ENCODE measurements at places on chromosomes 3 and 15.
A peak's percentile ranks its signal among the peaks of the same experiment; 100 is the strongest.

DNA sequence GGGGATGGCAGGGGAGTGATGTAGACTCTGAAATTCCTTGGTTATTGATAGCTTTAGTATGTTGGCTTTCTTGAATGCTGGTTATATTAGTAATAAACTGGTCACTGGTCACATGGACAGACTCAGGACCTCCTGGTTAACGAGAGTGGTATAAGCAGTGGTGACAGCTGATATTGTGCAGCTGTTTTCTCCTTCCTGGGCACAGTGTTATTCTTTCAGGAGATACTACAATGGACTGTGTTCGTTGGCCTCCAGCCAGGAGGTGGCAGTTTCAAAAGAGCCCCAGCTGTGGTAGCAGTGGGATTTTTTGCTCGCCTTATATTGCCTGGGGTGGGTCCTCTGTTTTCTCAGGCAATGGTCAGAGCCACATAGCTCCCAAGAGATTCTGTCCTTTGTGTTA lies 181.6 kb upstream of the RBMS3 start:
- no peak for DNase-seq

DNA sequence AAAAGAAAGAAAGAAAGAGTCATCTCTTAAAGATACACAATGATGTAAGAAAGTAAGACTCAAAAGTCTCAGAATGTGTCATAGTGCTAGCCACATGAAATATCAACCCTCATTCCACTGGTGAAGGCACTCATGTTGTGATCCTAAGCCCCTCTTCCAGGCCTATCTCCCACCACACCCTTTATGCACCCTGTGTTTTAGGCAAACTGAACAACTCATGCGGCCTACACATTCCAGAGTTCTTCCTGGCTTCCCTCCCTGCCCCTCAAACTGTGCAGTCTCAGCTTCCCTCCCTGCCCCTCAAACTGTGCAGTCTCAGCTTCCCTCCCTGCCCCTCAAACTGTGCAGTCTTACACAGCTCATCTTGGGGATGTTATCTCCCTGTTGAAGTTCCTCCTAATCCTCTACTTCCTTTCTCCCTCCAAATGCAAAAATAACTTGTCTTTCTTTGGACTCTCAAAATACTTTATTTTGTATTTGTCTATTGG lies 69.0 kb upstream of the FNDC3B start:
- no peak for DNase-seq

- DNase-seq, result no peak
Measured at GRCh38 chr15:83208367-83208661, 691 bp upstream of the HDGFL3 start.

GRCh38 chr15:47964229-47964628 lies 156.6 kb upstream of the SLC24A5 start:
- no peak for DNase-seq

DNA sequence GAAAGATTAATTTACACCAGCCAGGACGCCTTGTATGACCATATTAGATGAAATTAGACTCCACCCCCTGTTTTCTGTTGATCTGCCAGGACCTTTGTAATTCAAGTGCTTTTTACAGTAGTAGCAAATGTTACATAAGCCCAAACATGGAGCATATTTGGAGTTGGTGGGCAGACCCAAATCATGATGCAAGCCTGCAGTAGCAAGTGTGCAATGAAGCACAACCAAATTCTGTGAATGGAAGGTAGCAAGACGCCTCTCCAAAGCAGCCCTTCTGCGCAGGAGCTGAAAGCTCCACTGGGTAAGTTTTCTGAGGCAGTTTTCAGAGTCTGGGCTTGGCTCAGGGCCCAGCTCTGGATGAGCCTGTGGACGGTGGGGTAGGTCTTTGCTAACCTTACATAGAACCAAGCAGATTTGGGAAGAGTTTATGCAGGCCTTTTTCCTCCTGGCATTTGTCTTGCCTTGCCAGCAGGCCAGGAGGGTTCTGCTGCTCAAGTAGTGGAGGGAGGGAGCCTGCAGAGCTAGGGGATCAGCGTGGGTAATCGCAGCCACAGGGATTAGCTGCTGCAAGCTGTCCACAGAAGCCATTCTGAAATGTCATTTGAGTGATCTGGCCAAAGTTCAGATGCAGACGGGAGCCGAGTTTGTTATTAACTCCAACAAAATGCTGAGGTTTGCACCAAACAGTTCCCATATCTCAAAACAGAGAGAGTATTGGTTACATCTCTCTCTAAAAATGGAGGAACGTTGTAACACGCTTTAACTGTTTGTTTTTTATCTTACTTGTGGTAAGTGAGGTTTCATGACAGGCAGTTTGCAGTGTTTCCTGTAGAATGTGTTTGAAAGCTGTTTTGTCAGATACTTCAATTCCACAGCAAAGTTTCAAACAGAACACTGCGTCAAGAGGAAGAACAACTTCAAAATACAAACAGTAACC lies 55.4 kb downstream of the PSMD6 start:
- DNase-seq, result peak; percentile 22

DNA sequence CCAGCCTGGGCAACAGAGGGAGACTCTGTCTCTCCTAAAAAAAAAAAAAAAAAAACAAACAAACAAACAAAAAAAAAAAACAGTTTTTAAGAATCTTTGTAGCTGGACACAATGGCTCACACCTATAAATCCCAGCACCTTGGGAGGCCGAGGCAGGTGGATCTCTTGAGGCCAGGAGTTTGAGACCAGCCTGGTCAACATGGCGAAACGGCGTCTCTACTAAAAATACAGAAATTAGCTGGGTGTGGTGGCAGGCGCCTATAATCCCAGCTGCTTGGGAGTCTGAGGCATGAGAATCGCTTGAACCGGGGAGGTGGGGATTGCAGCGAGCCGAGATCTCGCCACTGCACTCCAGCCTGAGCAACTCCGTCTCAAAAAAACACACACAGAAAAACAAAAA lies 53.1 kb downstream of the KLHL25 start:
- no peak for DNase-seq

- peak; percentile 78 for DNase-seq
Measured at GRCh38 chr15:73897441-73898261, 24.3 kb downstream of the TBC1D21 start.

GRCh38 chr15:60005352-60006202 lies 1.5 kb downstream of the FOXB1 start:
- peak; percentile 26 for DNase-seq

DNA sequence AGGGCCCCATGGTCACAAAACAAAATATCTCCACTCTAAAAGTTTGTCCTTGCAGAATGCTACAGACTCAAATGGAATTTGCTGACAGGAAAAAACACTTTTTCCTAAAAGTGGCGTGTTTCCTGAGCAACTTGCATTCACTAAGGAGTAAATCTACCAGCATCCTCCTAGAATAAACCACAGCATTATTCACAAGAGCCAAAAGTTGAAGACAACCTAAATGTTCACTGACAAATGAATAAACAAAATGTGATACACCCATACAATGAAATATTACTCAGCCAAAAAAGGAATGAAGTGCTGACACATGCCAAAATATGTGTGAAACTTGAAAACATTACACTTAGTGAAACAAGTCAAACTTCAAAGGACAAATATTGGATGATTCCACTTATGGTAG lies 28.9 kb downstream of the ITGB5 start:
- no peak for DNase-seq

- DNase-seq, result no peak
Measured at GRCh38 chr15:96583671-96584070, 253.2 kb downstream of the NR2F2 start.

DNA sequence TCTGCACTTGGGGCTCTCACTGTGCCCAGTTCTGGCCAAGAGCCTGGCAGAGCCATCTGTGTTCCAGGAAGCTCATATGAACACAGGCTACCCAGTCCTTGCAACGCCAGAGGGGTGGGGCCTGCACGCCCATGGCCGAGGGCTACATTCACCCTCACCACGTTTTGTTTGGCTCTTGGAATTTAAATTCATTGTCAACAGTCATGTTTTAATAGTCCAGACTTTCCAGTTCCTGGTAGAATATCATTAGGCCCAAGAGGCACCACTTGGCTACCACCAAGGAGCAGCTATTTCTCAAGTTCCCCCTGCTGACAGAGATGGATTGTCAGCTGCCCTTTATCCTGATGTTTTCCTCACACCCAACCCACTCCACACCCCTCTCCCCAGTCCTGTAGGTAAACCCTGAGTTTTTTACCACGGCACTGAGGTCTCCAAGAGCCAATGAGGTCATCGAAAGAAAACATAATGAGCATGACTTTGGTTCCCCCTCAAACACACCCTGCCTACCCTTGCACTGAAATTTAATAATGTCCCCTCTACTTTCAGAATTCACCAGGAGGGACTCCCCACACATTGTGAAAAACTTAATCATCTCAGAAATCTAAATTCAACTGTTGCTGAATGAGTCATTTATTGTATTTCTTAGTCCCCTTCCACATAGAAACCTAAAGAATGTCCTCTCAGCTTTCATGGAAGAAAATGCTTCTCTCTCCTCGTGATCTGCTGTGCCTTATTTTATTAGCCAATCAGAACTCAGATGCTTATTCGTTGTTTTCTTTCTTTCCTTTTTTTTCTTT lies 125.1 kb downstream of the SHQ1 start:
- peak; percentile 45 for DNase-seq

GRCh38 chr15:41866263-41866703 lies 27.6 kb downstream of the SPTBN5 start:
- no peak for DNase-seq

GRCh38 chr3:33717866-33718594 lies at the start of gene CLASP2:
Gene CLASP2 (minus strand): TSS chr3:33718254. CDS start chr3:33718002, 252 bp downstream.
- peak; percentile 91 for DNase-seq

DNA sequence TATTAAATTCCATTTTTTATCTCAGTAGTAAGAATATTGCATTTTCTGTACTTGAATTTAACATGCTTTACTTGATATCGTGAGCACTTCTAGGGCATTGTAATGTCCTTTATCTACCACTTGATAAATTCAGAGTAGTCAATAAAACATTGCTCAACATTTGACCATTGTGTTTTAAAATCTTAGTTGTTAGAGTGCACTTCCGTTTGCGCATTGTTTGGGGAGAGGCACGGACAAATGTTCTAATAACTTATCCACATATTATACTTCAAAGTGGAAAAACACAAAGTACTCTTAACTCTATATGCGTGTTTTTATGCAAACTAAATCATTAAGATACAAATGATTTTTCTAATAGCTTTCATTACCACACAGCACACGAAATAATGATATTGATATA lies 419 bp downstream of the FAM227B start:
- no peak for DNase-seq

DNA sequence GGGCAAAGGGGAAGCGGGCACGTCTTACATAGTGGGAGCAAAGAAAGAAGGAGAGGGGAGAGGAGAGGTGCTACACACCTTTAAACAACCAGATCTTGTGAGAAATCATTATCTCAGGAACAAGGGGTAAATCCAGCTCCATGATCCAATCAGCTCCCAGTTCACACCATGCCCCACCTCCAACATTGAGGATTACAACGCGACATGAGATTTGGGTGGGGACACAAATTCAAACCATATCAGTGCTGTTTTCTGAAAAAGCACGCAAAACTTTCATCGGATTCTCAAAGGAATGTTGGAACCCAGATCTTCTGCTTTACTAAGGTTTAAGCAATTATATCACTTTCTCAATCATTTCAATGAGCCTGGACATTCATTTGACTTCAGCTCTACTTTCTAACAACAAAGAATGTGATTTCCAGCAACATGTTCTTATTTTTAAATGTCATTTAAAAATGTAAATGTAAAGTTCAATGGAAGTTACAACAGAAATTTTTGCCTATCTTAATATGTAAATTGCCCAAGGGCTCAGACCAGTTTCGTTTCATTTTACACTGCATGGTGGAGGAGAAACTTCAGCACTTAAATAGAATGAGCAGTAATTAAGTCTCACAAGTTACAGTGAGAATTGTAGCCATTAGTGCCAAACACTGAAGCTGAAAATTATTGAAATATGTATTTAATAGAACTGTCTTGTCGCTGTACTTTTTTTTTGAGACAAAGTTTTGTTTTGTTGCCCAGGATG lies 8.4 kb upstream of the CCDC54 start:
- DNase-seq, result no peak

DNA sequence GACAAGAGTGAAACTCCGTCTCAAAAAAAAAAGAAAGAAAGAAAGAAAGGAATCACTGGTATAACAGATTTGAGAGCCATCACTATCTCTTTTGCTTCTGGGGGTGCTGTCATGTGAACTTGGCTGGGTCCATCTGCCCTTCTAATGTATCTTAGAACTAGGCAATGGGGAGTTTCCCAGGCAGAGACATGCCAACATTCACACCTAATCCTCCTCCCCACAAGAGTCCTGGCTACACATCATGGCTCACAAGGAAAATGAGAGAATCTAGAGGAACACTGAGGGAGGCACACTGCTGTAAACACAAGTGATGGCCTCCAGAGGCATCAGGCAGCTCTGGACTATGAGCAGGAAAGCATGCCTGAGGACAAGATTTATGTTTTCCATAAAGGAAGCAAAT lies 67.8 kb upstream of the PPP2R3A start:
- DNase-seq, result no peak

GRCh38 chr3:105523501-105523900 lies 156.8 kb downstream of the ALCAM start:
- no peak for DNase-seq

GRCh38 chr3:116852803-116853202 lies 143.2 kb downstream of the TUSC7 start:
- no peak for DNase-seq

GRCh38 chr15:52751522-52751921 lies 38.6 kb downstream of the ONECUT1 start:
- no peak for DNase-seq

GRCh38 chr15:28058082-28058481 lies 41.0 kb downstream of the OCA2 start:
- no peak for DNase-seq

GRCh38 chr3:42500091-42500490 lies 2.4 kb upstream of the VIPR1 start:
- DNase-seq, result no peak

DNA sequence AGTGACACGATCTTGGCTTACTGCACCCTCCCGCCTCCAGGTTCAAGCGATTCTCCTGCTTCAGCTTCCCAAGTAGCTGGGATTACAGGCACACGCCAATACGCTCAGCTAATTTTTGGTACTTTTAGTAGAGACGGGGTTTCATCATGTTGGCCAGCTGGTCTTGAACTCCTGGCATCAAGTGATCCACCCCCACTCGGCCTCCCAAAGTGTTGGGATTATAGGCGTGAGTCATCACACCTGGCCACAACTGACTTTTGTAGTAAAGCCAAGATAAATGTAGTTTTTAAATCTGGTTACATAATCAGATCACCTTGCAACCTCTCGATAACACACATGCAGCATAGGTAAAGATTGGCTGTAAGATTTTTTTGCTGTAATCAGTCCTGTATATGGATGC lies 657.5 kb upstream of the DPPA4 start:
- DNase-seq, result no peak

GRCh38 chr15:64746921-64747320 lies 28.5 kb downstream of the RBPMS2 start:
- DNase-seq, result no peak

GRCh38 chr15:60656041-60656440 lies 177.1 kb upstream of the ICE2 start:
- DNase-seq, result no peak

DNA sequence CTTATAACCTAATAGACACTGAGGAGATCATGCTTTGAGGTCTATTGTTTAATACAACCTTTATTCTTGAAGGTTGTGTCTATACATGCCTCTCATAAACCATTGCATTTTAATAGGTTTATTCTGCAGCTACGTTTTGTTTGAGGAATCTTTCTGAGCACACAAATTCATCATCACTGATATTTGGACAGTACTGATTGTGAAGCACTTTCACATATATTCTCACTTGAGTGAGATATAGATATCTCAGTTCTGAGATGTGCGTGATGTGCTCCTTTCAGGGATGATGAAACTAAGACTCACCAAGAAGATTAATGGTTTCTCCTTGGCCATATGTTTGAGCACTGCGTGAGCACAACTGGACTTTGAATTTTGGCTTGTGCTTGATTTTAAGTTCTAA lies 374.4 kb downstream of the LPP start:
- DNase-seq, result no peak

GRCh38 chr15:92578096-92578835 lies 77.3 kb downstream of the FAM174B start:
- DNase-seq, result no peak
